Skin of body (tissue), 3 donors: ENCODE measurements at places on chromosomes 7 and 10. TPM values are rescaled to one million over a fixed set of nuclear protein-coding genes. Genes with fewer than 3 reads are reported as not detected.

Gene TMEM248
- 44.3 TPM for total RNA-seq

Gene ANKRD61
- total RNA-seq = not detected

Gene CTAGE8
- total RNA-seq = 5.3 TPM

Gene LRRC17
- total RNA-seq = 92.4 TPM

Gene ADARB2
- 0.10 TPM for total RNA-seq

Gene SLC18A2
- 6.2 TPM for total RNA-seq

Gene SLC39A12
- total RNA-seq = 0.10 TPM

Gene CDCA7L
- total RNA-seq = 41.1 TPM

DNA sequence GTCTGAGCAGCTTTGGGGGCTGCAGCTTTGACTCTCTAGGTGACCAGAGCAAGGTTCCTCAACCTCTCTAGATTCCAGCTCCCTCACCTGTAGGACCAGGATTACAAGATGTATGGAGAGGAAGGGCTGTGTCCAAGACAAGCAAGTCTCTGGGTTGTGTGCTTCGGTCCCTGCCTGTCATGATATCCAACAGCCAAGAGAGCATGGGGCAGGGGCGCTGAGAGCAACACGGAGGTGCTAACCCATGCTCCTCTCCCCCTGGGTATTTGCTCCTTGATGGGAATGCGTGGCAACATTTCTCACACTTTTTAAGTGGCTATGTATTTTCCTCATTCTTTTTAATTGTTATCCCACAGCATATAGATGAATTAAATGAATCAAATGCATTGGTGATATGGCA, 10.3 kb downstream of the CDHR1 start:
- no peak for DNase-seq

DNA sequence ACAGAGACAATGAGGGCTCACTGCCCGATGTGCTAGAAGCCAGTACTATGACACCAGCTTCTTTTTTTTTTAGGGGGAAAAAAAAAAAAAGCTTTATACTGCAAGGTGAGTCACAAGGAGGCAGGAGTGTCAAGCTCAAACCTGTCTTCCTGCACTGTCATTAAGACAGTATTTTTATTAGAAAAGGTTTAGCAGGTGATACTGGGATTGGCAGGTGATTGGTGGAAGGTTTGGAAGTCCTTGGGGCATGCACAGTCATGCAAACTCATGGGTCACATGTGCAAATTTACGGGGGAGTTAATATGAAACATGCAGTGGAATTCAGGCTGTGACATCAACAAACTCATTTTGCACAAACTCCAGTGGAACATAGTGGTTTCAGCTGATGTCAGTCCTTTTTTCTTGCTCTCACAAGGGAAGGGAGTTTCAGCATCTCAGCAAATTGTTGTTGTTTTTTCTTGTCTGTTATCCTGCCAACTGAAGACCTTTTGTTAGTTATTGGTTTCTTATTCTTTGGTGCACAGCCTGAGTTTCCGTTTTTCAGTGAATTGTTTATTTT, 530.6 kb downstream of the ANKRD7 start:
- no peak for DNase-seq

- no peak for DNase-seq
These were observed 37.0 kb upstream of the ATRNL1 start for GRCh38 chr10:115056186-115056585.

- no peak for DNase-seq
These were observed at the start of gene CELF2 for GRCh38 chr10:11017570-11018431. CELF2 (plus strand) TSS chr10:11017872; CDS start chr10:11018090, 218 bp downstream.

GRCh38 chr7:104264285-104264684, 56.5 kb upstream of the ORC5 start:
- DNase-seq = no peak

DNA sequence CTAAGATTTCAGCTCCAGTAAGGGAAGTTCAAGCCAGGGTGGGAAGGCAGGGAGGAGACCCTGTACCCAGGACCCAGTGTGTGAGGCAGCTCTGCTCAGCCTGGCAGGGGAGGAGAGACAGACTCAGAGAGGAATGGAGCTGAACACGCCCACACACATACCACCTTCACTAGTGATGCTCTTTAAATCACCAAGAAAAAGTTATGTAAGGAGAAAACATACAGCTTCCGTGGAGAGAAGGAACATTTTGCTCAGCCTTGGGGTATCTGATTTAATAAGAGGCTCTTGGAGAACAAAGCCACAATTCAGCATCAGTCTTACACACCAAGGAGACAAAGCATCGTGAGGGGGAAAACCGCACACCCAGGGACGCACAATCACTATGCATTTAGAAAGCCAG, 62.9 kb downstream of the PRKAG2 start:
- DNase-seq = no peak

DNA sequence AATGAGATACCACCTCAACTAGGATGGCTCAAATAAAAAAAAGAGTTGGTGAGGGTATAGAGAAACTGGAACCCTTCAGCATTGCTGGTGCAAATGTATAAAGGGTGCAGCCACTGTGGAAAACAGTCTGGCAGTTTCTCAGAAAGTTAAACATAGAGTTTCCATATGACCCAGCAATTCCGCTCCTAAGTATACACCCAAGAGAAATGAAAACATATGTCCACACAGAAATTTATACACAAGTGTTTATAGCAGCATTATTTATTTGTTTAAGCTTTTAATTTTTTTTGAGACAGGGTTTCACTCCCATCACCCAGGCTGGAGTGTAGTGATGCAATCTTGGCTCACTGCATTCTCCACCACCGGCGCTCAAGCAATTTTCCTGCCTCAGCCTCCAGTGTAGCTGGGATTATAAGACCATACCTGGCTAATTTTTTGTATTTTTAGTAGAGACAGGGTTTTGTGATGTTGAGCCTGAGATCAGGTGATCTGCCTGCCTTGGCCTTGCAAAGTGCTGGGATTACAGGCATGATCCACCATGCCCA, 118.2 kb upstream of the KIF5B start:
- DNase-seq = no peak

DNA sequence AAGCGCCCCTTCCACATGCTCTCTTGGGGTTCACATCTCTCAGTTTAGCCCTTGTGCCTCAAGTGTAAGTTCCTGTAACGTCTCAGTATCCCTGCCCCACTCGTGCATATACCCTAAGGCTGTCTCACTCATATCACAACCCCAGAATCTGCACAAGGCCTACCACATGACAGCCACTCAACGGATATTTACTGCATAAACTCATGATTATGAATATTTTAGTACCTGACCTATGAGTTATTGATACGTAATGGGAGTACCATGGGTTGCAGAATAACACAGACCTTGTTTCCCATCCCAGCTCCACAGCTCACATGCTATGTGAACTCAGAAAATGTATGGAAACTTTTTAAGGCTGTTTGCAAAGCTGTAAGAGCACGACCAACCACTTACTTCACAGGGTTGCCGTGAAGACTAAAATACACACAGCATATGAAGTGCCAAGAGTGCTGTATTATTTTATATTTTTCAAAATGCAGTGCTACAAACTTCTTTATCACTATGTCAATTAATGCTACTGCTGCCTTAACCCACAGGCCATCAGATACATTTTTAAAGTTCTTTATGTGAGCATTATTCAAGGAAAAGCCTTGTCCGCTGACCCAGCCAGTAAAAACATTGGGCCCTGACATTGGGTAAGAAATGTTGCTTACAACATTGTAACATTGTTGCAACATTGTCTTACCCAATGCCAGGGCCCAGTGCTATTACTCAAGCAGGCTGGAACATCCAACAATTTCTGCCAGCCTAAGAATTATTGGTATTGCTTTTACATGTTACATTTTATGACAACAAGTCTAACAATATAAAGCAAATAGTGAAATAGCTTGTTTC, 97.2 kb downstream of the JAZF1 start:
- peak; percentile 28 for DNase-seq

DNA sequence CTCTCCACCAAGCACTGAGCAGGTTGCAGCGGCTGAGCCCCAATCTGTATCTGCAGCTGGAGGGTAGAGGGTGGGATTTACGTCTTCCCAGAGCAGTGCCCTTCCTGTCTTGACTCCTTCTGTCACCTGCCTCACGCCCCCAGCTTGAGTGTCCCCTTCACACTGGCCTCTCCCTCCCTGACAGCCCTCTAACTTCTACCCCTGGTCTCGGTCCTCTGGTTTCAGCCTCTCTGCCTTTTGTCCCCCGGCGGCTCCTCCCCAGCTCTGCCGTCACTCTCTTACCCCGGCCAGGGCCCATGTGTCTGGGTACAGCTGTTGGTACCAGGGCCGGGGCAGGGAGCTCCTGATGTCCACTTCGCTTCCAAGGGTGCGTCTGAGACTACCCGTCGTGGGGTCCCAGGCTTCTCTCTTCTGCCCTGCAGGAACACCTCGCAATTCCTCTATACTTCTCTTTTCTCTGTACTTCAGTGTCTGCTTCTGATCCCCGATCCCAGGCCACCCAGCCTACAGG, 654 bp downstream of the MUC3A start:
- DNase-seq = no peak

- DNase-seq = no peak
These were observed 64.9 kb downstream of the CUL1 start for GRCh38 chr7:148763622-148764021.

- DNase-seq = no peak
These were observed 87.5 kb downstream of the ADK start for GRCh38 chr10:74238516-74238915.

GRCh38 chr7:117582219-117582704, 102.4 kb downstream of the CFTR start:
- DNase-seq = no peak

DNA sequence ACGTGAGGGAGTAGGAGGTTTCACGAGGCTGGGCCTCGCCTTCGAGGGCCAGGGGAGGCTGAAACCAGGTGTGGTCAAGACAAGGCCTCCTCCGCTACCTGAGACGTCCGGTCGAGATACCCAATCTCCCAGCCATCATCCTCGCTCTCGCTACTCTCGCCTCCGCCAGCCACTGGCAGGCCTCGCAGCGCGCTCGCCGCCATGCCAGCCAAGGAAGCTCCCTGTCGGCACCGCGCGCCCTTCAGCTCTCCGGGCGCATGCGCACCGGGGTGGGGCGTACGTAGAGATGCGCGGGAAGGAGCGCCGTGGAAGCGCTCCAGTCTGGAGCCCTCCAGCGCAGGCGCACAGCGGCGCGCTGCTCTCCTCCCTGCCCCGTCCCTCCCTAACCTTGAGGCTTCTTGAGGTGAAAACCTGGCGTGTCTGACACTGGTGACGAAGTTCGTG, at the start of gene ASZ1:
Gene ASZ1 (minus strand): TSS at position 236 of the 444 bp plus-strand sequence. CDS start 33 bp downstream, at position 203.
- no peak for DNase-seq

DNA sequence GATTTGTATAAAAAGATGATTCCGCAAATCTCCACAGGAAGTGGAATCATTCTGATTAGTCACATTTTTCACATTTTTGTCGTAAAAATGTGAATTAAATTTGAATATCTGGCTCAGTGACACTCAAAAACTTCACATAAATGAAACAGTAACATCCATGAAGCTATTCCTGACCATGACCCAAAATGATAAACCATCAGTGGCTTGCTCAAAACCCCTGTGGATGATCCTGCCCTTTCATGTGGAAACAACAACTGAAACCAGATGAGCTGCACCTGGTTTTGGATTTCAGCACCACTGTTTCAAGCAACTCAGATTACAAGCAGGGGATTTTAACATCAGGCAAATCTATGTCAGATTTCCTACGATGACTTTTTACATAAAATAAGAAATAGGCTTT, 80.3 kb downstream of the AMPH start:
- DNase-seq = no peak

- peak; percentile 83 for DNase-seq
These were observed 69.0 kb downstream of the CREB5 start for GRCh38 chr7:28481091-28481926.

- no peak for DNase-seq
These were observed 755.4 kb downstream of the KCNMA1 start for GRCh38 chr10:76882245-76882644.

DNA sequence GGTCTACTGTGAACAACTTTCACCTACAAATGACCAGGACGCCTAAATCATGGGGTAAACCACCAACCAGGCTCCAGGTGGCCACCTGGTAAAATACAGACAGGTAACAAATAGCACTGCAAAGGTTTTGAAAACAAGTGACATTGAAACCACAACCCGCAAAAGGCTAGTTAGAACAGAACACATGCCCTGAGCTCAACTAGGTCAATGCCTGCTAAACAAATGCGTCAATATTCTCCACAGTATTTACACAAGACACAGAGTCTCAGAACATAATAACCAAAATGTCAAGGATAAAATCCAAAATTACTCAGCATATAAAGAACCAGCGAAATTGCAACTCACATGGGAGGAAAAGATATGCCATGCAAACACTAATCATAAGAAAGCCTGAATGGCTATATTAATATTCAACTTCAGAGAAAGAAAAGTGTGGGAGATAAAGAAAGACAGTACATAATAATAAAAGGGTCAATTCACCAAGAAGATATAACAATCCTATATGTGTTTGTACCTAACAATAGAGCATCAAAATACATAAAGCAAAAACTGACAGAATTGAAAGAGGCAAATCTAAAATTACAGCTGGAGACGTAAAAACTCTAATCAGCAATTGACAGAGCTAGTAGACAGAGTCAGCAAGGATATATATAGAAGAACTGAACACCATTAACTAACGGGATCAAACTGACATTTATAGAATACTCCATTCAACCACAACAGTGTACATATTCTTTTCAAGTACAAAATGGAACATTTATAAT, 47.6 kb downstream of the SMURF1 start:
- no peak for DNase-seq

- no peak for DNase-seq
These were observed 34.5 kb downstream of the MAD1L1 start for GRCh38 chr7:2198206-2198605.

DNA sequence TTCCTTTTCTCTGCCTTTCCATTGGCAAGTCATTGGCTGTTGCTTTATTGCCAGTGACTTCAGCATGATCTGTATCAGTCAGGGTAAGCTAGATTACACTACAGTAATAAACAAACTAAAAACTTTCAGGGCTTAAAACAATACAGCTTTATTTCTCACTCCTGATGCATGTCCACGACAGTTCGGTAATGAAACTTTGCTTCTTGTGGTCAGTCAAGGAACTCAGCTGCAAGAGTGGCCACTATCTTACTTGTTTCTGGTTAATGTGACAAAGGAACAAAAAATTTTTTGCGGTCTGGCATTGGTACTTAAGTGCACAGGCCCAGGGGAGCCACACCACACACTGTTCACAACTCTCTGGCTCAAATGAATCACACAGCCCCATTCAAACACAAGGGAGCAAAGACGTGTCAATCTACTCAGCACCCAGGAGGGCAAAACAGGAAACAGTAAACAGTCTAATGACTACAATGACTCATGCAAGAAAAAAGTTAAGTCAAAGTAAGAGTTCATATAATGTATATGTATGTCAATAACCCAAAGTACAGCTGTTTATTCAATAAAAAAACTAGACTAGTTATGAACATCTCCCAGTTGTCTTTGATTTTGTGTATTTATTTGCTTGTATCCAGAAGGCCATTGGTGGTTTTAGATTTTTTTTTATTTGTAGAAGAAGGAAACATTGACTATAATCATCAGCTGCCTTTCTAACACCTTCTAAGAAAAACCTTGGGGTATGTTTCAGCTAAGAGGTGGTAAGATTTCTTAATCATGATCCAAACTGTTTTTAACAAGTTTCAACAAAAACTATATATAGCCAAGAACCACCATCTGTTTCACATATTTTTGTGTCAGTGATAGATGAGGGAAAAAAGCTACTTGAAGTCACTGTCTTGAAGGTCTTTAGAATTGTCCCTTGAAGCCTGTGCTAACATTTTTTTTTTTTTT, 134.4 kb upstream of the FAM3C start:
- DNase-seq = peak; percentile 33

- DNase-seq = no peak
These were observed 77.1 kb downstream of the ITGB8 start for GRCh38 chr7:20407585-20408466.

- DNase-seq = no peak
These were observed 8.3 kb upstream of the HYAL4 start for GRCh38 chr7:123836656-123837055.
